Caki2 (cell line): ENCODE measurements at places on chromosomes 11 and 22. TPM values are rescaled to one million over a fixed set of nuclear protein-coding genes. Genes with fewer than 3 reads are reported as not detected.

DNA sequence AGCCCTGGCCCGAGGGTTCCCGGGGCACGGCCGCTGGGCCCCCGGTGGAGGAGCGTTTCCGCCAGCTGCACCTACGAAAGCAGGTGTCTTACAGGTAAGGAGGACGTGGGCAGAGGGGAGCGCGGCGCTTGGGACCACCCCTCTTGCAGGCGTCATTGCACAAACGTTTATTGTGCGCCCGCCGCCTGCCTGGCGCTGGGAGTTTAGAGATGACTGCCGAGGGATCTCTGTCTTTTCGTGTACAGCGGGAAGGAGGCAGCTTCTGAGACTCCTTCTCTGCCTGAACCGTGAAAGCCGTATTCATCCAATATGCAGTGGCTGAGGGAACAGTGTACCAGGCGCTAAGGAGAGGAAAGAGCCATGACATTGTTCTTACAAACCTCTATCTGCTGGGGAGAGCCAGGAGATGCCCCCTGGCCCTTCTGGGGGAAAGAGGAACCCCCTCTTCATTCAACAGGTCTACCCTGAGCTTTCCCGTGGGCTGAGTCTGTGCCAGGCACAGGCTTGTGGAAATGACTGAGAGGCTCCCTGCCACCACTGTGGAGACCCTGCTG is 13.8 kb upstream of the DGKZ start:
- DNase-seq: no peak

DNA sequence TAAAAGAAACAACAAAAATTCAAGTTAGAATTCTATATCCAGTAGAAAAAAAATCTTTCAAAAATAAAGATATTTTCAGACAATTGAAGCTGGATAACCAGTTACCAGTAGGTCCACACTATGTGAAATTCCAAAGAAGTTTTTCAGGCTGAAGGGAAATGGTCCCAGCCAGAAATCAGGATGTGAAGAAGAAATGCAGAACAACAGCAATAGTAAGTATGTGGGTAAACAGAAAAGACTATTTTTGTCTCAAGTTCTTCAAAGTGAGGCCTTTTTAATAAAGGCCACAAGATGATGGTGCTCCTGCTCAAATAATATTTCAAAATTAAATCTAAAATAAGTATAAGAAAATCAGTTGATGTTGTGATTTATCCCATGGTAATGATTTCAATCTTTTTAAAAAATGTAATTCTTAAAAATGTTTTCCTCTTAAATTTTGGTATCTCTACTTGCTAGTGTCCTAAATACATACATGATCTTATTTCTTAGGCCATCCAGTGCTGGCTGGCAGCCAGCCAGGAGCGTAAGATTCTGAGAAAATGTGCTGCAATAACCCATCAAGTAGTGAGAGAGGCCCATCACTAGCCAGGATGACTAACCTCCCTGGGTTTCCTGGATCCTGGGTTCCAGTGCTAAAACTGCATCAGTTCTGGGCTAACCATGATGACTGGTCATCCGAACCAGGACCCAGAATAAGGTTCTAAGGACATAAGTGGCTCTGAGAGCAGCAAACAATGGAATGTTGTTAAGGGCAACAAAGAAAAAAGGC is 15.6 kb upstream of the UCP3 start:
- no peak for DNase-seq

The CRYBA4 gene
- total RNA-seq: not detected in 2 replicates

- DNase-seq: no peak
Observed at GRCh38 chr11:106309070-106309684, 231.7 kb downstream of the AASDHPPT start.

DNA sequence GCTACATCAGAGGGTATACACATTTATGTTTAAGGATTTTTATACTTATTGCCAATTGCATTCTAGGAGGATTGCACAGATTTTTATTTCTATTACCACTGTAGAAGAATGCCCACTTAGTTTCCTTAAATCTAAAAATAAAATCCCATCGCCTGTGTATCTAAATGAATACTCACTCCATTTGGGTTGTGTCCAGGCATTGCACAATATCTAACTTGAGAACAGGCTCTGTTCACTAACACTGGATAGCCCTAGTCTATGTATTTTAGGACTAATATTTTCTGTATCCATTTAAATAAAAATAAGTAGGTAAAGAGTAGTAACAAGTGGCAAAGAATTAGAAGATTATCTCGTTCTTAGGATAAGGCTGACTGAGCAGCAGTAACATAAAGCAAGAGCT is 4.1 kb downstream of the C11orf52 start:
- no peak for DNase-seq

DNA sequence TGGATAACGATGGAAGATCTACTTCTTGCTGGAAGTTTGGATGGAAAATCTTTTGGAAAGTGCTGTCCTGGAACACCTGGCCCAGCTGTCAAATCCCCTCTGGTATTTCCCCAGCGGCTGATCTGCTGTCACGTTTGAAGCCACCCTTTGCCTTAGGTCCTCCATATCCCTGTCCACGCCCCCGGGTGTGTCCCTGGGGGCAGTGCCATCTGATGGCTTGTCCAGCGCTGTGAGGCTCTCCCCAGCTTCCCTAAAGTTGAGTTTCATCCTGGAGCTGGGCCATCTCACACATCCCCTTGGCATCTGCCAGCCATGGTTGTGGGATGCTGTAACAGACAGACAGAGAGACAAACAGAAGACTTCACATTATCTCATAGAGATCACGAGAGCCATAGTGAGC is 3.1 kb upstream of the IGLL1 start:
- no peak for DNase-seq
